ENCODE measurements at places on chromosomes 12 and 14.

GRCh38 chr12:107026806-107027635, 40.1 kb upstream of the MTERF2 start:
- DNase-seq: no peak

DNA sequence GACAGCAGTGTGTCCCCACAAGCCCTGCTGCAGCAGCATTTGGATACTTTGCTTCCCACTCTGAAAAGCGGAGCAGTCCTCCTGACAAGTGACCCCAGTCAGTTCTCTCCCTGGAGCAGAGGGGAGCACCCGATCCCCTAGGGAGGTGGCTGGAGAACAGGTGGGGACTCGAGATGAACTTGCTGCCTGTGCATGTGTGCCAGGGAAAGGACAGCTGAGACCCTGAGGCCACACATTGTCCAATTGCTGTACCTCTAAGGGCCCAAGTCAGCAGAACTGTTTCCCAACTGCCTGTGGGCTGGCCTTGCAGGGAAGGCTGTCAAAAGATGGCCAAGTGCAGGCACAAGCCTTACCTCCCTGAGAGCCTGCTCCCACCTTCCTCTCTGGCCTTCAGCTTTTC, 55.1 kb downstream of the IFT43 start:
- no peak for DNase-seq

DNA sequence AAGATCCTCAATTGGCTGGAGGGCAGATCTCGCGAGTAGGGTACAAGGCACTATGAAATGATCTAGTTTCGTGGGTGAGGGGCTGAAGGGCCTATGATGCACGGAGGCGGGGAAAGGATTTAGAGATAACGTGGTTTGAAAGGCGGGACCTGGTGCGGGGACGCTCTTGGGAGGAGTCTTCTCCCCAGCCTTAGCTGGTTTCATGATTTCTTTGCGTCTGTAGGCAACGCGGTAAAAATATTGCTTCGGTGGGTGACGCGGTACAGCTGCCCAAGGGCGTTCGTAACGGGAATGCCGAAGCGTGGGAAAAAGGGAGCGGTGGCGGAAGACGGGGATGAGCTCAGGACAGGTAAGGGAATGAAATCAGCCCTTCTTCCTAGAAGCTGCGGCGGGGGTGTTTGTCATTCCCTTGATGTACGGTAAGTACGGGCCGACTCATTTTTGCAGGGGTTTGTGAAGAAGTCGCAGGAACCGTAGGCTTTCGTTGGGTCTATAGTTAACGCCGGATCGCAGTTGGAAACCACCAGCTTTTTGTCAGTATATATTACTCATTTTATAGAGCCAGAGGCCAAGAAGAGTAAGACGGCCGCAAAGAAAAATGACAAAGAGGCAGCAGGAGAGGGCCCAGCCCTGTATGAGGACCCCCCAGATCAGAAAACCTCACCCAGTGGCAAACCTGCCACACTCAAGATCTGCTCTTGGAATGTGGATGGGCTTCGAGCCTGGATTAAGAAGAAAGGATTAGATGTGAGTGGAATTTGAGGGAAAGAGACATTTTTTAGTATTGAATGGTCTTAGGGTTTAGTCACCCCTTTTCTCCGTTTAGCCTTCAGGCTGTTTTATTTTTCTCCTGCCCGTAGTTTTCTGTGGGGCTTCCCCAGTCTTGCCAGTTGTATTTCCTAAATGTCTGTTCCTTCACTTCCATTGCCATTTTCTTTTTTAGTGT, 602 bp downstream of the APEX1 start:
- peak; percentile 85 for DNase-seq

DNA sequence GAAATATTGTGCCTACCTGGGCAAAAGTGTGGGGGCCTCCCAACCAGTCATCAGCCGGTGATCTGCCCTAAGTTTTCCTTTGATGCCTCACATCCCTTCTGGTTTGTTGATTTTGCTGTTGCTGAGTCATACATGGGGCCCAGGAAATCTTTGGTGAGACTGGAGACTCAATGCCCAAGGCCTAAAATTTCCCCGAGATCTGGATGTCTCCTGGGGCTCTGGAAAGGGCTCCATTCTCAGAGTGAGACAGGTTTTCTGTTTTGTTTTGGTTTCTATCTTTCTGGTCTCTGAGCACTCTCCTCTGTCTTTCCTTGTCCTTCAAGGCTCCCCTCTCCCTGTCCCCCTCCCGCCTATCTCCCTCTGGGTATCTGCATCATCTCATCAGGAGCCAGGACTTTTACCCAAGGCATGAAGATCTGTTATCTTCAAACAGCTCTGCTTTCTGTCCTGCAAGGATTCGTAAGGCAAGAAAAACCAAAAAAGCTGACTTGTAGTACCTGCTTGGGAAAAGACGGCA, 152.8 kb upstream of the MAX start:
- no peak for DNase-seq

DNA sequence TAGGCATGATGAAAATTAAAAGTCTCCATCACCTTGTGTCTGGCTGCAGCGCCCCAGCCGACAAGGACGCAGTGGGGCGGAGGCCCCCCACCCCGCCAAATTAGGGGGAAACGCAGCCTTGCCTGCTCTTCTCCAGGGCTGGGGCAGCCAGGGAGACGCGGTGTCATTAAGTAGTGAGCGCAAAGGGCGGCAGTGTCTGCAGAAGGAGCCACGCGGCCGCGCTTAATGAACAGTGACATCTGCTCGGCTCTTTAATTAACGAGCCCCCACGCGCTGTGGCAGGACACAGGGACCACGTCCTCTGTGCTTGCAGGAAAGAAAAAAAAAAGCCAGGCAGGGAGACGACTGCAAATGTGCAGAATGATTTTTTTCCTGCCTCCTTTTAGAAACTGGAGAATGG, 93.4 kb upstream of the NCOR2 start:
- peak; percentile 30 for DNase-seq

GRCh38 chr12:75553398-75553797, 42.0 kb upstream of the KRR1 start:
- DNase-seq: no peak

- DNase-seq: no peak
Observed at GRCh38 chr14:78921856-78922255, 751.7 kb downstream of the NRXN3 start.

All from NCI-H2081 (cell line).